Renal pelvis (tissue), 12 donors: ENCODE measurements at places on chromosomes 4 and X. TPM values are rescaled to one million over a fixed set of nuclear protein-coding genes. Genes with fewer than 3 reads are reported as not detected.

- no peak for DNase-seq
Observed at GRCh38 chrX:23900220-23900797, 7.4 kb downstream of the APOO start.

- no peak for DNase-seq
Observed at GRCh38 chrX:105647749-105648148, 174.6 kb upstream of the NRK start.

GRCh38 chr4:116272336-116272735 is 813.0 kb downstream of the TRAM1L1 start:
- no peak for DNase-seq

DNA sequence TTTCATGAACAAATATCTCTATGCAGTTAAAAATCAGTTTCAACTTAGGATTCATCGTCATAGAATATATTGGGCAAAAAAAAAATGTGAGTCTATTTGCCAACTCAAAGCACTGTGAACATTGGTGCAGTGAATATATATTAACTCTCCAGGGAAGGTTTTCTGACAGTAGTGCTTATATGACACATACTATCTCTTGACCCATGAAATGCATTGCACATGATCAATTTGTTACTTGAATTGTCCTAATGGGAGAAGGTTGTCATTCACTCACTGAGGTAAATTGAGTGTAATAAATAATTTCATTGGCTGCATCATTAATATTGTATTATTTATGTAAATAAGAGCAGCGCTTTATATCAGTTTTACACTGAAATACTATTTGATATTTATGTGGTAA is 2458.5 kb downstream of the ARAP2 start:
- DNase-seq = no peak

DNA sequence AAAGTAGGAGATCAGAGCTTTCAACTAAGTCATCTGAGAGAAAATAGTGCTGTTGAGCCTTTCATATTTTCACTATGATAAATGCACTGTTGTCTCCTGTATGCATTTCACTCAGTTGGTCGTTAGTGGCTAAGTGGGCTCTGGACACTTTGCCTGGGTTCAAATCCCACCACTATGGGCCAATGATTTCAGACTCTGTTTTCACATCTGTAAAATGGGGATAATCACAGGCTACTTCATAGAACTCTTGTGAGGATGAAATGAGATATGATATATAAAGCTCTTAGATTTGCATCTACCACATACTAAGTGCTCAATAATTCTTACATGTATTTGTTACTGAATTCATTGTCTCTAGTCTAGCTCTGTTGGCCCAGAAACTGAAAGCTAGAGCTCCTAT is 16.8 kb downstream of the LNX1 start:
- no peak for DNase-seq

- peak; percentile 26 for DNase-seq
Observed at GRCh38 chr4:107757864-107758476, 37.9 kb upstream of the PAPSS1 start.

DNA sequence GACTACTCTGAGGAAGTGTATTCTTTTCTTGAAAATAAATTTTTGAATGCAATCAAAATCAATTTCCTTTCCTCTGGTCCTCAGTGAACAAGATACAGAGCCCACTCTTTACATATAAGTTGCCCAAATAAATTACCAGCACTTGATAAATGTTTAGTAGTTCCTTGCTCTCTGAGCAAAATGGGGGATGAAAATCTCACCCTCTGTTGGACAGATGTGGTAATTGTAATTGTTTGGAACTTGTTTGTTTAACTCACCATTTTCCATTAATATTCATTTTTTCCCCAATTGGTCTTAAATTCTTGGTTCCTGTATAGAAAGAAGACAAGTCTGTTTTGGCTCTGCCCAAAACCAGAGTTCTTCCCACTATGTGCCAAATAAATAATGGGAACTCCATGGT is 146.3 kb downstream of the LDB2 start:
- DNase-seq = no peak

DNA sequence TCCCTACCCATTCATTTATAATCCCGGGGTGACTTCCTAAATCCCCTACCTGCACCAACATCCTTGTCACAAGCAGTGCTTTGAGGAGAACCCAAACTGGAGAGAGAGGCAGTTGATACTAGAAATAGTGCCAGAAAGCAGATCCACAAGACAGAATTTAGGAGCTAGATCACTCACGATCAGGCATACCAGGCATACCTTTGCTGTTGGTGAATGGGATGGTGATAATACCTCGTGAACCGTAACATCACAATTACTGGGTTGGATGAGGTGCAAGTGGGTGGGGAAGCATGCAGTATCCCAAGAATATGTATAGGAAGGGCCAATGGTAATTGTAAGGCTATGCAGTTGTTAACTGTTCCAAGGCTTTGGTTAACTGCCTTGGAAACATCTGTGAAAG is 129.3 kb downstream of the TMA16 start:
- DNase-seq = no peak

DNA sequence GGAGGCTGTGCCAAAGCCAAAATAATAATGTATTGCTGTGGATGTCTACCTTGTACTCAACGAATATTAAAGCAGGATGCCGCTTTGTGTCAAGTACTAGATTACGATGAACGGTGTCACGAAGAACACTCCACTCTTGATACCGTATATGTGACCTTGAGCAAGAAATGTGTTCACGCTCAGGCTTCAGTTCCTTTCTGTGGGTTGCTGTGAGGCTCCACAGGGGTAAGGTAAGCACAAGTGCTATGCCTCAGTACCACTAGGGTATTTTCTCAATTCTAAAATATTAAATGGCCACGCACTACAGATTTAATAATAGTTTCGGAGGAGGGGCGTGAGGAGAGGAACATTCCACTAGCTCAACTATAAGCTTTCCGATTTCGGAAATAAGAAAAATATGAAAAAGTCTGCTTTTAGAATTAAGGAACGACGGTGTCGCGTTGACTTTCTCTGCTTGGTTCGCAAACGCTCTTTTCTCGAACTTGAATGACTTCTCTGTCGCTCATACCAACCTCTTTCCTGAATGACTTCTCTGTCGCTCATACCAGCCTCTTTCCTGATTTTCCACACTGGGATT is 607 bp upstream of the SCOC start:
- peak; percentile 29 for DNase-seq

DNA sequence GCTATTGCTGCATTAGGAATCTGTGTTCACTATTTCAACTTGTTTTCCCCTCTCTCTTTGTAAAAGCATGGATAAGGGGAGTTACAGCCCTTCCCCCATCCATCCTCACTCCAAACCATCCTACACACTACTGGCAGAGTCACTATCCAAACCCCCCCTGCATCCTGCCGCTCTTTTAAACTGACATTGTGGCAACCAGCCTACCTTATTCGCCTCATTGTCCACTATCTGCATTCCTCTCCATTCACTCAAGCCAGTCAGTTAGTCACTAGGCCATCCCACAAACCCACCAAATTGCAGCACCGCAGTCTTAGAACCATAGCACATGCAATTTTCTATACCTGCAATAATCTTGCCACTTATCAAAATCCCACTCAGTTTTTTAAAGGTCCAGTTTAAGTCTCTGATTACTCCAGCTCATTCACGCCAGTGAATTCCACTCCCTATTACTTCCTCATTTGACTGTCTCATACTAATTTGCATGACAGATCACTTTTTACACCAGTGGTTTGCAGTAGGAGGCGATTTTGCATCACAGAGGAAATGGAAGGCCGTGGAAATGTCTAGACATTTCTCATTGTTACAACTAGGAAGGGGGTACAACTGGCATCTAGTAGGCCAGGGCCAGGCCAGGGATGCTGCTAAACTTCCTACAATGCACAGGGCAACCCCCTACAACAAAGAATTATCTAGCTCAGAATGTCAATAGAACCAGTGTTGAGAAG is 181.8 kb downstream of the HS6ST2 start:
- DNase-seq = no peak

- no peak for DNase-seq
Observed at GRCh38 chr4:22170353-22170752, 221.8 kb upstream of the KCNIP4 start.

GRCh38 chrX:23380581-23380980 is 45.9 kb downstream of the PTCHD1 start:
- DNase-seq = no peak

DNA sequence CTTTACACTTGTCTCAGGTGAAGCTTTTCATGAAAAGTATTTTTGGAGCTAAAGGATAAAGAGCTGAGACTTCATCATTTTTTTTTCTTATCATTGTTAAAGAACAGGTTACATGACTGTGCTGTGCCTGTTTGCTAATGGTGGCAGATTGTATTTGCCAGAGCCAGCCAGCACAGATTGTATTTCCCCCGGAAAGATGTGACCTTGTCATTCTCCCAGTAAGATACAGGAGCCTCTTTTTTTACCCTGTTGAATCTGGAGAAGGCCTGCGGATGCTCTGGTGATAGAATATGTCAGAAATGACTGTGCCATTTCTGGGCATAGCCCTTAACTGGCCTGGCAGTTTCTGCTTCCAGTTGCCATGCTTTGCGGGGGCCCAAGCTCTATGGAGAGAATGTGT is 91.9 kb downstream of the GPRIN3 start:
- DNase-seq = no peak

- DNase-seq = peak; percentile 30
Observed at GRCh38 chrX:3638280-3638873, 75.1 kb downstream of the PRKX start.

DNA sequence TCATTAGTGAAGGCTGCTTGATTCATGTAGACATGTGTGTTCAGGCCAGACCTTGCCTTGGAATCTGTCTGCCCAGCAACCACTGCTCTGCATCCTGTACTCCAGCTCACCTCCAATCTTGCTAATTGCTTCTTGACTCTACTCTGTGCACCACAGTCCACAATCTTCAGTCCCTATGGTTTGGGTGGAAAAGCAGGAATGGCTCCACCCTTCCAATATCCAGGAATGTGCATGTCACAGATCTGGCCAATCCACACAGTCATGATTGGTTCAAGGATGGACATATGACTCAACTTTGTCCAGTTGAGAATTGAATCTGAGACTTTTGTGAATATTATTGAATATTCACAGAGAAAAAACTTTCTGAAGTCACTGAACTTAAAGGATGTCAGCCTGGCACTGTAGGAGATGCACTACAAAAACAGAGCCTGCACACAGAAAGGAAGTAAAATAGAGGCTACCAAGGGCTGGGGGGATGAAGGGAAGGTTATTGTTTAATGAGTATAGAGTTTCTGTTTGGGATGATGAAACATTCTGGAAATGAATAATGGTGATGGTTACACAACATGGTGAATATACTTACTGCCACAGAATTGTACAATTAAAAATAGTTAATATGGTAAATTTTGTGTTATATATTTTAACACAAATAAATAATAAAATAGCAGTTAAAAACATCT is 161.3 kb upstream of the USP38 start:
- no peak for DNase-seq

DNA sequence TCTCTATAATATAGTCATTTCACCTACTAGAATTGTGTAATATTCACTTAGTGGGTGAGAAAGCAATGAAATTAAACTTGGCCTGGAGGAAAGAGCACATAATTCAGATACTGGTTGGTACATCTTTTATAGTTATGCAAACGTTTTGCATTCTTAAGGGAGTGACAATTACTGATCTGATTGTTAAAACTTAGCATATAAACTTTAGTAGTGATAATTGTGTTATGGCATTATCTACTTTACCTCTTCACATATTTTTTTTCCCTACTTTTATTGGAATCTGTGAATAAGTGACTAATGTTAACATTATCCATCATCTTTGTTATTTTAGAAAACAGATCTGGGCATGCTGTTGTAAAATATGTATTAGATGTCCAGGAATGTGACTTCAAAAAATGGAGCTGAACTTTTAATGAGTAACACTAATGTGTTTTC is 217.4 kb upstream of the GIMD1 start:
- no peak for DNase-seq

DNA sequence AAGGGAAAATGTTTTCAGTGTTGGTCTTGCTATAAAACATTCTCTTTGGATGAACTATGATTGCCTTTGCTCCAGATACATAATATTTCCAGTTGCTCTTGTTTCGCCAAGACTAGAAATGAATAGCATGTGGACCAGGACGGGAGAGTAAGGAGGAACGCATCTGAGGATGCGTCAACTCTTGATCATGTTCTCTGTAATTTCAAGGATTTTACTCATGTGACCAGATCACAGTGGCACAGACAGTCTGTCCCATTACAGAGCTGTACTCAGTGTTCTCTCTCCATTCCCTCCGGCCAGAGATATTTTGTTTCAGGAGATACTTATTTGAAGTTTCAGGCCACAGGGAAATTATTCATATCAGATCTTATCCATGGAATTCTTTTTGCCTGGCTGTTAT is 266.6 kb downstream of the MID1IP1 start:
- no peak for DNase-seq

DNA sequence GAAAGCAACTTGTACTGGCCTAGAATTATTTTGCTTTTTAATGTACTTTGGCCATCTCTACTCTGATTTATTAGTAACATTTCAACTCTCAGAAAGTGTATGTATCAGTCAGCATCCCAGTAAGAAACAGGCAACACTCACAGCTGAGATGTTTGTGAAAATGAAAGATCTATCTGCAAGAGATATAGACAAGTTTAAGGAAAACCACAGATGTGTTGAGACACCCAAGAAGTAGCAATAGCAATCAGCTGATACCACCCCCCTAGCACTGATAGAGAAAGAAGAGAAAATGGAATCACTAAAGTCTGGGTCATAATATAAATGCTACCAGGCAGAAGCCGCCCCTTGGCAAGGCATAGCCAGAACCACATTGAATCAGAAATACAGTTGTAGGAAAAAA is 372.0 kb downstream of the ARAP2 start:
- DNase-seq = no peak

GRCh38 chr4:76987153-76987591 is 37.6 kb downstream of the SEPTIN11 start:
- no peak for DNase-seq

- no peak for DNase-seq
Observed at GRCh38 chrX:54248309-54248708, 65.3 kb upstream of the FAM120C start.

DNA sequence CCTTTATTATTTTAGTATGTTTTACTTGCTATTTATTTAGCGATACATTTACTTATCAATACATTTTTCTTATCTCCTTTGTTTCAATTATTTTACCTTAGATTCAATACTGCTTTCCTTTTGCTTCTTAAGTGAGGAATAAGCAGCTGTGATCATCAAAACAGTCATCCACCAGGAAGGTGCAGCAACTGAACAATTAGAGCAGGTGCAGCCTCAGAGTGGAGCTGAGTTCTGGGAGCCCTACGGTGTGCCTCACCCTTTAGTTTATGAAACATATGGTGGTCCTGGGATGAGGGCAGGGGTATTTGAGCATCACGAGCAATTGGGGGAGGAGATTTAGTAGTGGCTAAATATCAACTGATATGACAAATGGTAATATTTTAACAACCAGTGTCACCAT is 111.0 kb downstream of the FRYL start:
- DNase-seq = no peak

- no peak for DNase-seq
Observed at GRCh38 chrX:2676794-2677675, 14.1 kb upstream of the CD99 start.

Gene SHOX
- polyA plus RNA-seq = 0.07 TPM

Gene PCSK1N
- 20.0 TPM for polyA plus RNA-seq

Gene SYNPO2
- polyA plus RNA-seq = 13.7 TPM

Gene FMR1NB
- not detected for polyA plus RNA-seq

Gene SHROOM4
- 14.6 TPM for polyA plus RNA-seq

Gene SERPINA7
- polyA plus RNA-seq = 0.28 TPM

Gene CXCL3
- not detected for polyA plus RNA-seq
